HS-5 (cell line): ENCODE measurements at places on chromosomes 7 and 10.

- DNase-seq: no peak
Observed at GRCh38 chr10:102677331-102678067, 33.2 kb downstream of the TRIM8 start.

- no peak for DNase-seq
Observed at GRCh38 chr7:147151661-147152060, 1035.1 kb downstream of the CNTNAP2 start.

GRCh38 chr10:32409741-32410140 is 36.2 kb upstream of the CCDC7 start:
- DNase-seq: no peak

GRCh38 chr7:41940760-41941343 is 238.0 kb upstream of the INHBA start:
- DNase-seq: peak; percentile 70

DNA sequence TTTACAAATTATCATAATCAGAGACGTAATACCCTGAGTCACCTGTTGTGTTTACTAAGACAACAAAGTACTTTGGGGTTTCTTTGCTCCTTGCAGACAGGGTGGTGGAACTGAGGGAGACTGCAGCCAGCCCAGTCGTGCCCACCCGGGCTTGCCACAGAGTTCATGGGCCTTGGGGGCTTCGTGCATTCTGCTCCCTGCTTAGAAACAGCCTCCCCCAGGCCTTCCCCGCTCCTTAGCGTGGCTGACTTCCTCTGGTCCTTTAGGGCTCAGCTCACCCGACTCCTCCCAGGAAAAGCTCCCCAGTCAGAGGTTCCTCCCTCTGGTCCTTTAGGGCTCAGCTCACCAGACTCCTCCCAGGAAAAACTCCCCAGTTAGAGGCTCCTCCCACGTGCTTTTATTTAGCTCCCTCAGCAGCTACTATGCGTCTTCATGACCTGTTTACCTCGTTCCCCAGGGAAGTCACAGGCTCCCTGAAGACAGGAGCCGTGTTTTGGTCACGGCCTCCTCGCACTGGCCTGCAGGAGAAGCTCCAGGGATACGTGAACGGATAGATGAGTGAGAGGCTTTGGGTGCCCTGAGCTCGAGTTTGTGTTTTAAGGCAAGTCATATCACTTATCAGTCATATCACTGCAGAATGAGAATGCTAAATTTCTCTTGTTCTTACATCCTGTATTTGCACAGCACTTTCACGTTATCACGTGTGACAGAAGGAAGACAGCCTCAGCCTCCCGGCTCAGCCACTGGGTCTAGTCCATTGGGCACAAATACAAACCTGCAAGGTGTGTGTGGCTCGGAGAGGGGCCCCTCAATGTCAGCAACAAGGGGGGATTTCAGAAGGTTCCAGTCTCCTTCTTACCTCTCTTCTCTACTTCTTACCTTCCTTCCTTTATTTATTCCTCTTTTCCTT is 52.7 kb upstream of the VIPR2 start:
- DNase-seq: no peak

- DNase-seq: no peak
Observed at GRCh38 chr10:113435881-113436280, 117.0 kb upstream of the HABP2 start.

GRCh38 chr7:152859781-152860191 is 100.2 kb downstream of the ACTR3B start:
- DNase-seq: no peak

DNA sequence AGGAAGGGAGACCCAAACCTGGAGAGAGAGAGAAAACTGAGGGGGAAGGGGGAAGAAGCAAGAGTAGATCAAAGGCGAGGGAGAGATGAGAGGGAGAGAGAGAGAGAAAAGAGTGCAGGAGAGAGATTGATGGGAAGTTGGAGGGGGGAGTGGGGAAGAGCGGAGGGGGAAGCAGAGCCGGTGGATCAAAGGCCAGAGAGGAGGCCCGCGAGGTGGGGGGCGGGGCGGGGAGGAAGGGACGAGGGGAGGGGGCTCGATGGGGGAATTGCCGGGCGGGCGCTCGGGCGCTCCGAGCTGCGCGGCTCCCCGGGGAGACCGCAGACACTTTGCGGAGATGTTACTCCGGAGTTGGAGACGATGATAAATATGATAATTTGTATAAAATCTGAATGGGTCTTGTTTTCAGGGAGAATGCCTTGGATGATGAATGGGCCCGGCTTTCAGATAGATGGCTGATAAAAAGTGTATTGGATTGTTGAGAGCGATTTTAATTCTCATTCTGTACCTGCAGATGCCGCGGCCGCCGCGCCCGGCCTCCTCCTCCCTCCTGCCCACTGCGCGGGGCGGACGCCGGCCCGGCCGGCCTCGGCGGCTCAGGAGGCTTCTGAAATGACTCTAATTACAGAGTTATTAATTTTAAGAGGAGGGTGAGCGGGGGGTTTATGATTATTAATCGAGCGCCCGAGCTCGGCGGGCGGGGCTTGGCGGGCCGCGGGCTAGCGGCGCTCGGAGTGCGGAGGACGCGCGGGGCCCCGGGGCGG is 21.4 kb upstream of the PAX2 start:
- DNase-seq: no peak

DNA sequence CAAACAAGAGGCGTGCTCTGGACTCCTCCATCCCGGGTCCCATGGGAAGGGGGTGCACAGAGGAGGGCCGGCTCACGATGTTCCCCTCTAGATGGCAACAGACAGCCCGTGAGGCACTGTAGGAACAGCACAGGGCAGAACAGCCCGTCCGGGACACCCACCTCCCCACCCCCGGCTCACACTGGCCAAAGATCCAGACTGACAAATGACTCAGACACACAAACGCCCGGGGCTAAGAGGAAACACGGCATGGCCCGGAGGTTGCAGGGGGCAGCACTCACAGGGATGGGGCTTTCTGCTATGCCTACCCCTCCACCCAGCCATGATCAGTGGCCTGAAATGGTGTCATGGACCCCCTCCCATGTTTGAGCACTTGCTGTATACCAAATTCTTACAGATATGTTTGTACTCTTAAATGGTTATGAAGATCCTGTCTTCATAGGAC is 4.9 kb upstream of the ELN start:
- no peak for DNase-seq

- DNase-seq: no peak
Observed at GRCh38 chr7:11767148-11767547, 64.8 kb downstream of the THSD7A start.

GRCh38 chr10:124626759-124627380 is 117.3 kb downstream of the FAM53B start:
- no peak for DNase-seq

GRCh38 chr7:157373493-157373892 is 36.7 kb downstream of the DNAJB6 start:
- DNase-seq: no peak

DNA sequence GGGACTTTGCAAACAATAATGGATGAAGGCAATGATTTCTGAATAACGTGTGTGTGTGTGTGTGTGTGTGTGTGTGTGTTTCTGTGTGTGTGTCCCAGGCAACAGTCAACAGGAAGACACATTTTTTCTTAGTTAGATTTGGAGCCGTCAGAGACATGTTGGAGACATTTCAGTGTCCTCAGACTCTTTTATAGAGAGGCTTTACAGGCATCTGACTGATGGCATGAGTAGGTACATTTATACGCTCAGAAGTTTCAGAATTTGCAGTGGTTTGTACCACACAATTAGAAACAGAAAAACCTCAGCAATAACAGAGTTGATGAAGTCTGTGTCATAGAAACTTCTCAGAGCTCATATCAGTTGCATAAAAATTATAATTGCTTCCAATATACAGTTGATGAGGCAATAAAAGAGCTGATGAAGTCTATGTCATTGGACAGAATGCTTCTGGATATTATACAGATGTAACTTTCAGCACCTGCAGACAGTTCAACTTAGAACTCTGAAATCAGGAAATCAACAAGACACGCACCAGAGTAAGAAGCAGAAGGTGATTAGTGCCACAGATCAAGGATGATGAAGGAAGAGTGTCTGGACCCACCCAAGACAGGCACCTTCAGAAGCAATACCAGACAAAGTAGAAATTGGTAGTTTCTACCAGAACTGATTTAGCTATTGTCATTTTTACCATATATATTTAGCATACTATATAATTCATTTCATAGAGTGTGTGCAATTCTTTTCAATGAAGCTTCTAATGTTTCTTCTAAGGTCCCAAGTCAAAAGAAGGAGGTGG is 104.5 kb upstream of the LYZL1 start:
- no peak for DNase-seq

- DNase-seq: no peak
Observed at GRCh38 chr7:22358820-22359697, 2.1 kb upstream of the RAPGEF5 start.

DNA sequence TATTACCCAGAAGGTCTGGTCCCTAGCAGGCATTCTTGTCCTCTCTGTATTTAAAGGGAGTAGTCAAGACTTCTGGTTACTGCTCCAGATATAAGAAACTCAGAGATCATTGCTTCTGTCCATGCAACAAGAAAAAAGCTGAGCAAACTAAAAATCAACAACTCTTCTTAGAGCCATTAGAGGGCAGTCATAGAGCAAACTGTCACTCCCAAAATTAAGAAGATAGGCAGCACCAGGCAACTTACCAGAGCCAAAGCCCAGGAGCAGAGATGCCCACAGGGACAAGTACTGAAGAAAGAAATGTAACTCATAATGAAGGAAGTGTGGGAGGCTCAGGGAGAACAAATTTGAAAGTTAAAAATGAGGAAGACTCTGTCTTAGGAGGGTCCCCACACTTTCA is 472.9 kb upstream of the COBL start:
- DNase-seq: no peak

GRCh38 chr7:97007583-97007861 is 2.2 kb downstream of the DLX6 start:
- DNase-seq: no peak

DNA sequence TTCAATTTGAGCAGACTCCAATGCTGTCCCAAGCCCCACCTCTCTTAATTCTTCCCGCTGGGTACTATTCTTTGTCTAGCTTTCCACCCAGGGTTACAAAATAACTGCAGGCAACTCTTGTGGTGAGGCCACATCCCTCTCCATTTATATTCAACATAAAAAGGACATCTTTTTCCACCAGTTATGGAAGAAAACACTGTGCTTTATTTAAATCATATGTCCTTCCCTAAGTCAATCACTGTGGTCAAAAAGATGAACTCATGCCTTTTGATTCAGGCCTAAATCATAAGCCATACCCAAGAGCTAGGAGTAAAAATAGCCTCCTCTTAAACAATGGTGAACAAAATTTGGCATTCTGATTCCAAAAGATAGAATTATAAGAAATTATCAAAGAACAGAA is 386.0 kb downstream of the SEMA3D start:
- DNase-seq: no peak

DNA sequence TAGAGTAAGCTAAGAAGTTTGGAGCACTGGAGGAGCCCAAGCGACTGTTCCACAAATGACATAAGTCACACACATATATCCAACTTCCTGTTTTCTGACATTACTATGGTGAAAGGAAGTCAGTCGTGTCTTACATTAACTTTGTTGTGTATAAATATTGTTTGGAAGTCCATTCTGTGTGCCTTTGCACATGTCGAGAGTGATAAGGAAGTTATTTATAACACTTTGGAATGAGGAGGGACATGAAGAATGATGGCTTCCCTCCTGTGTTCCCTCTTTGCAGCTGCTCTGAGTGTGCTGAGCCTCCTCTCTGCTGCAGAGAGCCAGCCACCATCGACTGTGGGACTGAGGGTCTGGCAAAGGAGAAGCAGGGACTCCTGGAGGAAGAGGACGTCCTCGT is 40.4 kb upstream of the MGMT start:
- DNase-seq: no peak

GRCh38 chr7:6182993-6183392 is 89.4 kb downstream of the CYTH3 start:
- DNase-seq: no peak

DNA sequence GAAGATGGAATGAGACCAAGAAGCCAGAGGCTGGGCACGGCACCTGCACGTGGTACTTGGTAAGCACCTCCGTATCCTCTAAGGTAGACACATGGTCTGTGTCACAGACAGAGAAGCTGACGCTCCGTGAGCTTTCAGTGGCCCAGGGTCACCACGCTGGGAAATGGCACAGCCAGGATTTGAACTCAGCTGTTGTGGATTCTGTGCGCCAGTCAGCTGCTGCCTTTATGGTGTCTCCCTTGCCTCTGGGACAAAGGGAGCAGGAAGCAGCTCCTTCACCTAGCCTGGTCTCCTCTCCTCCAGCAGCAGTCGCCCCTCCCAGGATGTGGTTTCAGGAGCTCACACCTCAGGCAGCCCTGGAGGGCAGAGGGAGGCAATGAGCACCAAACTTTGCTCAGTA is 110.8 kb downstream of the ARHGAP22 start:
- no peak for DNase-seq

DNA sequence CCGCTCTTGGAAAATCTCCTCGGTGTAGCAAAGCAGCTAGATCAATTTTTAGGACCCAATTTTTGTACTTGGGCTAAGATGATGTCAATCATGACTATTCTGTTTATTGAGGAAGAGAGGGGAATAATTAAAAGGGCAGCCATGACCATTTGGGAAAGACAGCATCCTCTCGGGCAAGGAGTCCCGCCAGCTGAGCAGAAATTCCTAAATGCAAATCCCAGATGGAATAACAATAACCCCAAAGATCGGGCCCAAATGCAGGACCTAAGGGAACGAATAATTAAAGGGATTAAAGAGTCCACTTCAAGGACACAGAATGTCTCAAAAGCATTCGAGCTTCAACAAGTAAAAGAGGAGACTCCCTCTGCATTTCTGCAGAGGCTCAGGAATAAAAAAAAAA is 18.7 kb downstream of the COL17A1 start:
- DNase-seq: no peak

DNA sequence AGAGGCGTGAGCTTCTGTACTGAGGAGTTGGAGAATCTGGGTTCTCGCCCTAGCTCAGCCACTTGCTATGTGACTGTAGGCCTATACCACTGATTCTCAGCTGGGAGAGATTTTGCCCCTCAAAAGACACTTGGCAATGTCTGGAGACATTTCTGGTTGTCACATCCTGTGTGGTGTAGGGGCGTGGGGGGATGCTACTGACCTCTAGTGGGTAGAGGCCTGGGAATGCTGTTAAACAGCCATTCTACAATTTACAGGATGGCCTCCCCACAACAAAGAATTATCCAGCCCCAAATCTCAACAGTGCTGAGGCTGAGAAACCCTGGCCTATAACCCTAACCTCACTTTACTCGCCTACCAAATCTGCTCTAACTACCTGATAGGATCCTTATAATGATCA is 58.8 kb upstream of the GAD2 start:
- DNase-seq: no peak

DNA sequence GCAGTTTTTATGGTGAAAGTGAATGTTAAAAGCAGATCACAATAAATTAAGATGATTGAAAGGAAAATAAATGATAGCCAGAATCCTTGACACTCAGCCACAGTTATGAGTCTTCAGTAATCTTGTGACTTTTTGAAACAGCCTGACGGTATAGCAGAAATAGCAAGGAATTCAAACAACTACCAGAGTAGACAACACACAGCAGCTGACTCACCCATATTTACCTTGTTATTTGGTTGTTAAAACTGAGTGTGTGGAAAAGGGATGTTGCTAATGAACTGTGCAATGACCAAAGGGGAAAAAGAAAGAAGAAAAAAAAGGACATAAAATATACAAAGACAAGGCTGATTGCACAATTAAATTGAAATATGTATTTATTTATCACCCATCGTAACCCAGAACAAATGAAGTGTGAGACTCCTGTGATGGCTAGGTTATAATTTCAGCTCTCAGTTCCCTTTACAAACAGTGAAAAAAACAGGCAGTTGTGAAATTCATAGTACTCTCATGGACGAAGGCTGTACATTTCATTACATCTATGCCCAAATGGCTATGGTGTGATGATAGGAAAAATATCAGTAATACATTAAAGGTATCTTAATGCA is 1023.0 kb upstream of the SORCS1 start:
- DNase-seq: no peak
